HFFc6 (cell line): ENCODE measurements at places on chromosomes 12 and 14. TPM values are rescaled to one million over a fixed set of nuclear protein-coding genes. Genes with fewer than 3 reads are reported as not detected.

The DCN gene
- total RNA-seq = 19.4 to 47.6 TPM (median 20.4 TPM) in 3 replicates

DNA sequence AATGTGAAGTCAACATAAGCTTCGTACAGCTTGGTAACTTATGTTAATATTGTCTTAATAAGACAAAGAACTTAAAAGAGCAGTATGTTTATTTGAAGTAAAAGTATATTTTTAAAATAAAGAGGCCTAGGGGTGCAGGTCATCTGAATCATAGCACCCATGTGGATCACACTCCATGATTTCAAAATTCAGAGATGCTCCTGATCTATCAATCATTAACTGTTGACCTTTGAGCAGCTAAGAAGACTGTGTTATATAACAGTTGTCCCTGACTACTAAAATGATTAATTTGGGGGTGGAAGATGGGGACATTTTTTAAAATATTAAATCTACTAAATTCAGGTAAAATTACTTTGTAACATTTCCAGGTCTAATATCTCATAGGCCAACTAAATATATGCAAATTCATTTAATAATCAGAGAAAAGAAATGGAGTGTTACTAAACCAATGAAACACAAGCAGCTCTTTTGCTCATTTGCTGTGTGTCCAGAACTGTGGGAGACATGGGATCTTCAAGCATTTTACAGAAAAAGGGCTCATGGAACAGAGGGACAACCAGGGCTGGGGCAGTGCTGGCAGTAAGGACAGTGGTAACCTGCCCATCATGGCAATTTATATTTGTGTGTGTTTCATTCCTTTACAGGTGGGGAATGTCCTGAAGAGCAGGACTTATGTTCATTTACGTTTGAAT is 120.7 kb upstream of the PCED1B start:
- peaks cover 93% of the 10 kb centered on the region for H3K4me1 ChIP-seq
- H3K36me3 ChIP-seq = peaks cover 8% of the 10 kb centered on the region; the same call in 1 of the 2 replicates
- DNase-seq = no peak
- H3K27me3 ChIP-seq = no peaks in the 10 kb centered on the region
- H3K4me3 ChIP-seq = no peak overlapping the region; the same call in 1 of the 2 replicates
- H3K27ac ChIP-seq = peak overlapping the region; percentile 37

The BCL2L14 gene
- total RNA-seq = not detected in 2 replicates

The CLMN gene
- not detected in 3 replicates for total RNA-seq

The AHNAK2 gene
- total RNA-seq = 50.7 to 75.9 TPM (median 51.6 TPM) in 3 replicates

The REM2 gene
- 0.13 and 0.17 TPM in 2 replicates for total RNA-seq
